ENCODE measurements at places on chromosomes 6 and 20.

DNA sequence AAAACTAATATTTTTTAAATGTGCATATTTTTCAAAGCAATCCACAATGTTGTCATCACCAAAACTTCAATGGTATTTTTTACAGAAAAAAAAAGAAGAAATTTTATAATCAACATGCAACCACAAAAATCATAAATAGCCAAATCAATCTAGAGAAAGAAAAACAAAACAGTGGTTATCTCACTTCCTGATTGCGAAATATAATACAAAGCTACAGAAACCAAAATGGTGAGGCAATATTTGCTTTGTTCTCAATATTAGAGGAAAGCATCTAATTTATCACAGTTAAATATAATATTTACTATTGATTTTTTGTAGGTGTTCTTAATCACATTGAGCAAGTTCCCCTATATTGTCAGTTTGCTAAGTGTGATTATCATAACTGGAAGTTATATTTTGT is 720.7 kb upstream of the ADGRB3 start:
- DNase-seq = no peak

GRCh38 chr6:71317441-71317840 is 28.8 kb downstream of the OGFRL1 start:
- DNase-seq = no peak

- DNase-seq = no peak
These were observed 236.5 kb upstream of the EYS start for GRCh38 chr6:65943548-65943947.

DNA sequence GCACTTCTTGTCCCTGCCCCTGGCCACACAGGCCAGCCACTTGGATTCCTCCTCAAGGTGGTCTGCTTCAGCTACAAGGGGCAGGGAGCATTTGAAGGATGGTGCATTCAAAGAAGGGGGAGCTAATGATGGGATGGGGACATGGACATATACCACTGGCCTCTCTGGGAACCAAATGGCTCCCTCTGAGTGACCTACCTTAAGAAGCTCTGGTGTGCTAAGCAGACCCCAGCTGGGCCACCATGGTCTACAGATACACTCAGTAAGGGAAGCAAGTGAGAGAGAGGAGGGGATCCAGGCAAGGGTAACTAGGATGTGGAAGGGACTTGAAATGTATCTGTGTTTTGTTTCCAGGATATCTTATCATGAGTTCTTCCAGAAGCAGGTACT is 62.4 kb downstream of the TTI1 start:
- no peak for DNase-seq

DNA sequence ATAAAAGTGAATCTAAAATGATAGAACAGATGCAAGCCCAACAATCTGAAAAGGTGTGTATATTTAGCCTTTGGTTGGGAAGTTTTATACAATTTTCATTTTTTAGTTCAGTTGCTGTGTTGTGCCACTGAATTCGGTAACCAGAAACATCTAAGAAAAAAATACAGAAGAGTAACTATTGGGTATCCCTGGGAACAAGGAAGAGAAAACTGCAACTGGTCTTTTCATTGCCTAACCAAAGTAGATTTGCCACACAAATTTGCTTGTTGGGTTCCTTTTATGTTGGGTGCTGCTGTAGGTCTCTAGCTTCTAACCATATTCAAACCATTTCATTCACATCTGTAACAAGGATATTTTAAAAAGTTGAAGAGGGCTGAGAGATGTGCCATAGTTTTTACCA is 2.8 kb upstream of the TMEM30A start:
- DNase-seq = no peak

DNA sequence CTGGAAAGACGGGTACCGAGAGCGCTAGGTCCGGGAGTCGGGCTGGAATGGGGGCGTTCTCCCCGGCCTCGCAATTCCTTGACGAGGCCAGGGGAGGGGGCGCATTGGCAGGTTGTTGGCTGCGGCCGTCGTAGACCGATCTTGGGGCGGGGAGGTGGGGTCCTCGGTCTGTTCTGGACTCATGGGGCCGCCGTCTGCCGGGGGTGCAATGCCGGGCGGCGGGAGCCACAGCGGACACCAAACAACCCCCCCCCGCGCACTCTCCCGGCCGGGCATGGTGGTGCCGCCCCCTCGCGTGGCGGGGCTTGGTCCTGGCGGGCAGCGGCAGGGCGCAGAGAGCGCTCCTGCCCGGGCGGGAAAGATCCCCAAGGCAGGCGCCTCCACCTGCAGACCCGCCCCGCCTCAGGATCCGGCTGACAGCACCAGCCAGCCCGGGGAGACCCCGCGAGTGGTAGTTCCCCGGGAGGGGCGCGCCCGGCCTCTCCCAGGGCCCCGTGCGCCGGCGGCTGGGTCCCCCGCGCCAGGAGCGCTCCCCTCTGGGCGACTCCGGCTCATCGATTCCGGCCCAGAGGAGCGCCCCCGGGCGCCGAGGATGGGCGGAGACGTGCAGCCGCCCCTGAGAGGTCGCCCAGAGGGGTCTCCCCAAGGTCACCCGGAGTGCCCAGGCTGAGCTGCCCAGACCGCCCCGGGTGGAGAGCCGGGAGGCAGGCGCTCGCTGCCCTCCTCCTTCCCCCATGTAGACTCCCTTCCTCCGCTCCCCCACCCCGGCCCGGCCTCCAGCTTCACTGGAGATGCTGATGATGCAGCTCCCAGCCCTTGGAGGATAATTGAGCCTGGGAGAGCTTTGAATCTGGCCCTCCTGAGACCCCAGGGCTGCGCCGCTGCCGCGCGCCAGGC is 709 bp downstream of the PPP1R16B start:
- no peak for DNase-seq

- no peak for DNase-seq
These were observed 2.4 kb upstream of the SYTL3 start for GRCh38 chr6:158647501-158647900.

GRCh38 chr6:14086701-14087100 is 30.9 kb upstream of the CD83 start:
- DNase-seq = no peak

GRCh38 chr6:144990784-144991183 is 705.6 kb downstream of the UTRN start:
- no peak for DNase-seq

GRCh38 chr6:139324301-139324555 is 32.4 kb upstream of the TXLNB start:
- DNase-seq = no peak

DNA sequence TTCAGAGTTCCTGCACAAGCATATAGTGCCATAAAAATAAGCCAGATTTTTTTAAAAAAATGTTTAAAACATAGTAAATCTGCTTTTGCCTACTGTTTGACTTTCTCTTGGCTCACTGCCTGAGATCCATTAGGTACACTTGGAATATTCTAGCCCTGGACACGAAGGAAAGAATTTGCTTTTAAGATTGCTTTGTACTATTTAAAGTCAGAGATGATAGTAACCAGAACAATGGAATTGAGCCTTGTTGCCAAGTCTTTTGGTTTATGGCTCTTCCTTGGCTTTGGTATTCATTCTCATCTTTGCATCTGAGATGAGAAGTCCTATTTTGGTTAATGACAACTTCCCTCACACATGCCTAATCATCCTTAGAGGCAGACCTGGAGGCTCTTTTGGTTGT is 32.4 kb downstream of the CNR1 start:
- no peak for DNase-seq

DNA sequence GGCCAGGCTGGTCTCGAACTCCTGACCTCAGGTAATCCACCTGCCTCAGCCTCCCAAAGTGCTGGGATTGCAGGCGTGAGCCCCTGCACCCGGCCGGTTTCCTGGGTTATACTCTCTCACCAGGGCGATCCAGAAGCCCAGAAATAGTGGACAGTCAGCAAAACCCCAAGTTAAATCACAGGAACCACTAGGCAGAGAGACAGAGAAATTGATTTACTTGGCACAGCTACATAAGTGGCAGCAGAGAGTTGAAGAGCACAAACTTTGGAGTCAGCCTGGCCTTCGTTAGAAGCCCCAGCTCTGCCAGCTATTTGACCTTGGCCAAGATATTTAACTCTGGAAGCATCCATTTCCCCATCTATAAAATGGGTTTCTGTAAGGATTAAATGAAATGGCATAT is 32.7 kb downstream of the MTRES1 start:
- no peak for DNase-seq

Measured in erythroblast (primary cell).